ENCODE measurements at places on chromosomes 12 and 14. TPM values are rescaled to one million over a fixed set of nuclear protein-coding genes. Genes with fewer than 3 reads are reported as not detected.

The GPR65 gene
- not detected for total RNA-seq

The CEP170B gene
- 26.4 TPM for total RNA-seq

The GPR135 gene
- total RNA-seq = 2.3 TPM

The CPNE6 gene
- not detected for total RNA-seq

The PRB2 gene
- not detected for total RNA-seq

The AMDHD1 gene
- not detected for total RNA-seq

The CGRRF1 gene
- 12.1 TPM for total RNA-seq

The NAV3 gene
- 33.0 TPM for total RNA-seq

The AKAP5 gene
- total RNA-seq = 0.33 TPM

The TMTC1 gene
- total RNA-seq = 1.2 TPM

The PMCH gene
- 0.76 TPM for total RNA-seq

The TPPP2 gene
- total RNA-seq = not detected

The GPR132 gene
- not detected for total RNA-seq

The KLRC3 gene
- total RNA-seq = not detected

The CLEC7A gene
- total RNA-seq = not detected

The NFATC4 gene
- total RNA-seq = 11.4 TPM

The GLRX5 gene
- total RNA-seq = 37.2 TPM

The APOLD1 gene
- total RNA-seq = 31.8 TPM

The SLC7A7 gene
- 6.9 TPM for total RNA-seq

The NEUROD4 gene
- total RNA-seq = not detected

The USP44 gene
- total RNA-seq = 2.0 TPM

The ADAM21 gene
- total RNA-seq = 0.19 TPM

The INHBC gene
- total RNA-seq = not detected

All from vein endothelial cell (primary cell).